ENCODE measurements at places on chromosomes 1 and 21. TPM values are rescaled to one million over a fixed set of nuclear protein-coding genes. Genes with fewer than 3 reads are reported as not detected.
A peak's percentile ranks its signal among the peaks of the same experiment; 100 is the strongest.

GRCh38 chr1:8443558-8444194 lies 125.8 kb downstream of the SLC45A1 start:
- peaks cover 9% of the 10 kb centered on the region for H3K27me3 ChIP-seq
- H3K4me1 ChIP-seq: peaks cover 26% of the 10 kb centered on the region
- H3K36me3 ChIP-seq: peaks cover 9% of the 10 kb centered on the region

GRCh38 chr1:38773483-38773882 lies 86.1 kb downstream of the RRAGC start:
- H3K36me3 ChIP-seq: no peaks in the 10 kb centered on the region
- no peak for DNase-seq
- H3K27ac ChIP-seq: no peak overlapping the region
- H3K4me1 ChIP-seq: no peaks in the 10 kb centered on the region

DNA sequence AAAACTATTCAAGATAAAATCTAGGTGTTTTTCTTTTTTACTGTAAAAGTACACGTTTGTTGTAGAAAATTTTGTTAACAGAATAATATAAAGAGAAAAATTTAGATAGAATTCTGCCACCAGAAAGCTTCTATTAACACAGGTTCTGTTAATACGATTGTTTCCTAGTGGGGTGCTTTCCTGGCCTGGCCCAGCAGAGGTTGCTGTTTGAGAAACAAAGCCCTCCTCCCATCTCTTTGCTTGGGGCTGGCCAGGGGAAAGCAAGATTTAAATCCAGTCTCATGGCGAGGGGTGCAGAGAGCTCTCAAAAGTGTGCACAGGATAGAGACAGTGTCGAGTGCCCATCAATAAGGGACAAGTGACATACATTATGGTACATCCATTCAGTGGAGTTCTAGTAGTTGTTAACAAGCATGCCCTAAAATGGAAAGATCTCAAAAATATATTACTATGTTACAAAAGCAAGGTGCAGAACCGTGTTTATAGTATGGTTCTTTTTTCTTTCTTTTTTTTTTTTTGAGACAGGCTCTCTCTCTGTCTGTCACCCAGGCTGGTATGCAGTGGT lies 14.6 kb upstream of the ACBD3 start:
- no peaks in the 10 kb centered on the region for H3K4me1 ChIP-seq
- DNase-seq: no peak
- H3K27me3 ChIP-seq: no peaks in the 10 kb centered on the region
- H3K4me3 ChIP-seq: no peak overlapping the region
- H3K36me3 ChIP-seq: no peaks in the 10 kb centered on the region

DNA sequence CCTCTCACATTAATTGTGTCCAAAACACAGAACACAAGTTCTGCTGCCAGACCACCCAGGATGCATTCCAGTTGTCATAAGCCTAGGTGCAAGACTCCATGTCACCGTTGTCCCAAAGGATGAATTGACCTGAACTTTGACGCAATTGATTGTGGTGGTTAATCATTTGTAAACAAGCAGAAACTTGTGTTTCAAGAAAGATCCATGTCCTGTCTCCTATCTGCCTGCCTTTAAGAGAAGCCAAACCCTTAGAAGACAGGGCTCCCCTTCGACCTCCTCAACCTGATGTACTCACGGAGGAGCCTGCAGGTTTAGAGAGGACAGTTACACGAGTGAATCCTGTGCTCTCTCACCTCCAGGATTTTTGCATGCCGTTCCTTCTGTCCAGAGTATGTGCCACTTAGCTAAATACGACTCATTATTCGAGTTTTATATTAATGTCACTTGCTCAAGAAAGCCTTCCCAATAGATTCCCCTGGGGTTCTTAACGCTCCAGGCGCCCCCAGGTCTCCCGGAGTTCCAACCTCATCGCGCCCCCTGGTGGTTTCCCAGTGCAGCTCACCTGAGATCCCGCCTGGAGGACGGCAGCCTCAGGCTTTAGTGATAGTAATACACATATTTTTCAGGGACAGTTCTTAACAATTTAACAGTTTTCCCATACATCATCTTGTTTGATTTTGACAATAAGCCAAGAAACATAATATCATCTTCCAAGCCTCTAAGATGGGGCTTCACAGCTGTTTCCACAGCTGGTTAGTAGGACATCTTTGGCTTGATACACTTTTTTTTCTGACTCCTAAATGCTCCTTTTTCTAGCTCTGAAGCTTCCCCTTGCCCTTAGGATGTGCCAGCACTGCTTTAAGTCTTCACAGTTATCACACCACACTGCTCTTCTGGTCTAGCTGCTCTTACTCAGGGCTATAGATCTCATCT lies 2.4 kb upstream of the C8B start:
- no peak overlapping the region for H3K4me3 ChIP-seq
- H3K36me3 ChIP-seq: no peaks in the 10 kb centered on the region
- no peak overlapping the region for H3K27ac ChIP-seq
- H3K27me3 ChIP-seq: peaks cover 4% of the 10 kb centered on the region
- DNase-seq: no peak

GRCh38 chr1:200029035-200029821 lies 1.7 kb downstream of the NR5A2 start:
- DNase-seq: no peak
- peaks cover 7% of the 10 kb centered on the region for H3K4me1 ChIP-seq
- H3K4me3 ChIP-seq: peak overlapping the region; percentile 39
- peaks cover 8% of the 10 kb centered on the region for H3K27me3 ChIP-seq

- H3K27me3 ChIP-seq: no peaks in the 10 kb centered on the region
- H3K4me3 ChIP-seq: no peak overlapping the region
- no peaks in the 10 kb centered on the region for H3K4me1 ChIP-seq
- no peak for DNase-seq
Observed at GRCh38 chr1:36802018-36802417, 232.3 kb downstream of the GRIK3 start.

- no peak for DNase-seq
- H3K27me3 ChIP-seq: no peaks in the 10 kb centered on the region
- no peaks in the 10 kb centered on the region for H3K4me1 ChIP-seq
- H3K4me3 ChIP-seq: no peak overlapping the region
Observed at GRCh38 chr1:180881806-180882509, 30.7 kb upstream of the KIAA1614 start.

DNA sequence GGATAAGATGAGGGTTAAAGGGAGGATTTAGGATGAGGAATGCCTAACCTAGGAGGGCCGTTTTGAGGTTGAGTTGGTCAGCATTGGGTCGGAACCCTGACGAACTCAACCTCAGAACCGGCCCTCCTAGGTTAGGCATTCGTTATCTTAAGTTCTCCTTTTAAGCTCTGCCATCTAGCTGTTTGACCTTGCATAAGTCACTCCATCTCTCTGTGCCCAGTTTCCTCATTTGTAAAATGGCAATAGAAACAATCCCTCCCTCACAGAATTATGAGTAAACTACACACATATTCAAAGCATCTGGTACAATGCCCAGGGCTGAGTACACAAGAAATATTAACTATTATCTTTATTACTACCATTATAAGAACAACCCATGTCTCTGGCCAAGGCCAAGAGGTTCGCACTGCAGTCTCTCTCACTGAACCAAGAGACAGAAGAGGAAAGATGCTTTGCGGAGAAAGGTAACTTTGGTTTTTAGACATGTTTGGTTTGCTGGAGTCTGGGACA lies 4.8 kb downstream of the ABCB10 start:
- no peak overlapping the region for H3K4me3 ChIP-seq
- H3K27me3 ChIP-seq: peaks cover 3% of the 10 kb centered on the region

DNA sequence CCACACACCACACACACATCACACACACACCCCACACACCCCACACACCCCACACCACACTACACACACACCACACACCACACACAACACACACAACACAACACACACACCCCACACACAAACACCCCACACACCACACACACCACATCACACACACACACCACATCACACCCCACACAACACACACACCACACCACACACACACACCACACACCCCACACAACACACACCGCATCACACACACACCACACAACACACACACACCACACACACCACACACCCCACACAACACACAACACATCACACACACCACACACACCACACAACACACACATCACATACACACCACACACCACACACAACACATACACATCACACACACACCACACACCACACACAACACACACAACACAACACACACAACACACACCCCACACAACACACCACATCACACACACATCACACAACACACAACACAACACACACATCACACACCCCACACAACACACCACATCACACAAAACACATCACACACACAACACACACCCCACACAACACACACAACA lies 2.4 kb downstream of the LYPD8 start:
- no peak overlapping the region for H3K27ac ChIP-seq
- no peaks in the 10 kb centered on the region for H3K27me3 ChIP-seq
- H3K4me1 ChIP-seq: peaks cover 3% of the 10 kb centered on the region
- no peak for DNase-seq

GRCh38 chr21:26833460-26833939 lies 11.7 kb downstream of the ADAMTS1 start:
- peaks cover 72% of the 10 kb centered on the region for H3K4me1 ChIP-seq
- peaks cover 5% of the 10 kb centered on the region for H3K27me3 ChIP-seq
- H3K36me3 ChIP-seq: peaks cover 26% of the 10 kb centered on the region
- peak; percentile 44 for DNase-seq
- H3K4me3 ChIP-seq: peak overlapping the region; percentile 74

DNA sequence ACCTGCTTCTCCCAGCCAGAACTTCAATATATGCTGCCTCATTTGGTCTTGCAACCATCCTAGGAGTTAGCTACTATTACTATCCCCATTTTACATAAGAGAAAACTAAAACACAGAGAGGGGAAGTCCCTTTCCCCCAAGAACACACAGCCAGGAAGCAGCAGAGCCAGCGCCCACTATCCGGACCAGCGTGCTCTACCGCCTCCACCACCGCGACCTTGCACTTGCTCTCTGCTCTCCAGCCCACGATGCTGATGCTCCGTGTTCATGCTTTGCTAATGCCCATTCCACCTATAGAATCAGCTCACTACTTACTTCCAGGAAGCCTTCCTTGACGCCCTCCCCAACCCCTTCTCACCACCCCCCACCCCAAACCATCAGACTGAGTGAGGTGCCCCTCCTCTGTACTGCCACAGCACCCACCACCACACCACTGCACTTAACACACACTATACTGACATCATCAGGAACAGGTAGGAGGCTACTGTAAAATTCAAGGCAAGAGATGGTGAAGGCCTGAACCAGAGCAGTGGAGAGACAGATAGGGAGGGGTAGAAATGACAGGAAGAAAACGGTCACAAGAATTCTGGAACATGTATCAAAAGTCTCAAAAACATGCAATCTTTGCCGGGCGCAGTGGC lies 9.4 kb downstream of the TMEM53 start:
- no peak overlapping the region for H3K27ac ChIP-seq
- no peaks in the 10 kb centered on the region for H3K36me3 ChIP-seq
- H3K4me1 ChIP-seq: peaks cover 6% of the 10 kb centered on the region
- no peak overlapping the region for H3K4me3 ChIP-seq

GRCh38 chr1:201511941-201512539 lies 5.1 kb upstream of the CSRP1 start:
- H3K36me3 ChIP-seq: no peaks in the 10 kb centered on the region
- DNase-seq: no peak
- H3K27ac ChIP-seq: no peak overlapping the region
- H3K4me3 ChIP-seq: no peak overlapping the region
- peaks cover 9% of the 10 kb centered on the region for H3K4me1 ChIP-seq

DNA sequence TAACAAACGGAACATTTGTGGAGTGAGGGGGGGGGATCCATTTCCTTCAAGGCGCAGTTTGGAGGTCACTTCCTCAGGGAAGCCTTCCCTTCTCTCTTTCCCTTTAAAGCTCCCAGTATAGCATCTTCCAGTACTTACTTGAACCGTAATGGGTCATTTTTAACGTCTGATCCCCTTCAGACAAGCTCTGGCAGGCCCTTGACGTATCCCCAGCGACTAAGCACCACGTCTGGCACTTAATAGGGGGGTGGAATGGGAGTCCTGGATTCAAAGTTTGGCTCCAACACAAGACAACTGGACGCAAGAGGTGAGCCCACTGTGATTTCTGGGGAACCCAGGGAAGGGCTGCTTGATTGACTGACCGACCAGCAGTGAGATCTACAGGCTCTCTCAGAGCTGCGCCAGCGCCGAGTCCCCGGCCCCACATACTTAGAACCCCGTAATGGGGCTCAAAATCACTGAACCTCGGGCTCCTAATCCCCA lies 441 bp downstream of the YARS1 start:
- H3K27me3 ChIP-seq: peaks cover 3% of the 10 kb centered on the region
- H3K36me3 ChIP-seq: peaks cover 8% of the 10 kb centered on the region
- peak overlapping the region; percentile 94 for H3K4me3 ChIP-seq
- no peak for DNase-seq
- H3K4me1 ChIP-seq: peaks cover 76% of the 10 kb centered on the region
- H3K27ac ChIP-seq: peak overlapping the region; percentile 96

DNA sequence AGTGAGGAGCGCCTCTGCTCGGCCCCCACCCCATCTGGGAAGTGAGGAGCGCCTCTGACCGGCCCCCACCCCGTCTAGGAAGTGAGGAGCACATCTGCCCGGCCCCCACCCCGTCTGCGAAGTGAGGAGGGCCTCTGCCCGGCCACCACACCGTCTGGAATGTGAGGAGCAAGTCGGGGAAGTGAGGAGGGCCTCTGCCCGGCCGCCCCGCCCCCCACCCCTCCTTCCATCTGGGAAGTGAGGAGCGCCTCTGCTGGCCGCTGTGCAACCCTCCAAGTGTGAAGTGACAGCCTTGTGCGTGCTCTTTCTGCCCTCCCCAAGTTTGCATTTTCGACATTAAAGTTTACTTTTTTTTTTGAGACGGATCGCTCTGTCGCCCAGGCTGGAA lies 5.1 kb upstream of the ZZZ3 start:
- peaks cover 13% of the 10 kb centered on the region for H3K36me3 ChIP-seq
- peaks cover 17% of the 10 kb centered on the region for H3K4me1 ChIP-seq
- no peak overlapping the region for H3K27ac ChIP-seq
- H3K27me3 ChIP-seq: peaks cover 6% of the 10 kb centered on the region

DNA sequence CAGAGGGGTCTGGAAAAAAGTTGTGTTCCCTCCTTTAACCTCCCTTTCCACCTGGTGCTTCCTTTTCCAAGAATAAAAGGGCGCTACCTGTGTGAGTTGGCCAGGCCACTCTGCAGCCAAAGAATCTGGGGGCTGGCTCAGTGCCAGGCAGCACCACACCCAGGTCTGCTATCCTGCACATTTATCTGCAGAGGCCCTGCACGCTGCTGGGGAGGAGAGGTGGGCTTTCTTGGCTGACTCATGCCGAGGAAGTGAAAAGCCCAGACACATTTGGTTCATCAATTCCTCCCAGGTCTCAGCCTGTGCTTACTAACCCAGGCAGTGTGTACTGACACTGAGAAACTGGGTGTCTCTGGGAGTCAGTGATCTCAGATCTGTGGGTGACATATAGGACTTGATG lies 79.8 kb upstream of the F3 start:
- no peaks in the 10 kb centered on the region for H3K4me1 ChIP-seq
- peaks cover 3% of the 10 kb centered on the region for H3K27me3 ChIP-seq
- no peak overlapping the region for H3K4me3 ChIP-seq
- no peak for DNase-seq

- peaks cover 4% of the 10 kb centered on the region for H3K4me1 ChIP-seq
- H3K4me3 ChIP-seq: no peak overlapping the region
- no peaks in the 10 kb centered on the region for H3K36me3 ChIP-seq
- H3K27ac ChIP-seq: no peak overlapping the region
- DNase-seq: no peak
Observed at GRCh38 chr1:155199792-155200191, 7.9 kb downstream of the THBS3 start.

GBP4 gene
- 53.1 TPM for polyA plus RNA-seq

NPL gene
- polyA plus RNA-seq: 4.8 TPM

MYOG gene
- polyA plus RNA-seq: not detected

HNRNPCL2 gene
- not detected for polyA plus RNA-seq

F3 gene
- polyA plus RNA-seq: not detected

LHX8 gene
- polyA plus RNA-seq: not detected

IL20 gene
- not detected for polyA plus RNA-seq

SERINC2 gene
- polyA plus RNA-seq: not detected

ANGPTL3 gene
- not detected for polyA plus RNA-seq
